ENCODE measurements at places on chromosomes 3 and 15.
A peak's percentile ranks its signal among the peaks of the same experiment; 100 is the strongest.

DNA sequence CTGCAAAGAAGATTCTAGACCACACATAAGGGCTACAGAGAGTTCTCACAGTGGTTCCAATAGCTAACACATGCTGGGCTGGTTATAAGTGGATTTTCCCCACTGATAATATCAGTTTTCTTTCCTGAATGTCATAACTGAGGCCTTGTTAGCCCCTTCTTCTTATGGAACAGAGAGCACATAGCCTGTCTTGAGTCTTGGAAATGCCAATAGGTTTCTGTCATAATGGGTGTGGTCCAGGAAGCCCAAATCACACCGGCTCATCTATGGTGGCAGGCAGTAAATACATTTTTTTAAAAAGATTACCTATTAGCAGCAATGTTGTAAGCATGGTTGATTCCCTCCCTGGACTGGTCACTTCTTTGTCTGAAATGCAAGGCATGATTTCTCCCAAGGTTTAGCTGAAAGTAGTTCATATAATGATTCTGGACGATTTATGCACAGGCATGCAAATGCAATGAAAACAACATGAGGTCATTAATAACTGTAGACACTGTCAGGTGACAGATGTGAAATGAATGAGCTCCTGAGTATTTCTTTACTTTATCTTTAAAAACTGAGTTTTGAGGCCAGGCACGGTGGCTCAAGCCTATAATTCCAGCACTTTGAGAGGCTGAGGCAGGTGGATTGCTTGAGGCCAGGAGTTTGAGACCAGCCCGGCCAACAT is 67.2 kb upstream of the ATP2C1 start:
- no peak for DNase-seq

DNA sequence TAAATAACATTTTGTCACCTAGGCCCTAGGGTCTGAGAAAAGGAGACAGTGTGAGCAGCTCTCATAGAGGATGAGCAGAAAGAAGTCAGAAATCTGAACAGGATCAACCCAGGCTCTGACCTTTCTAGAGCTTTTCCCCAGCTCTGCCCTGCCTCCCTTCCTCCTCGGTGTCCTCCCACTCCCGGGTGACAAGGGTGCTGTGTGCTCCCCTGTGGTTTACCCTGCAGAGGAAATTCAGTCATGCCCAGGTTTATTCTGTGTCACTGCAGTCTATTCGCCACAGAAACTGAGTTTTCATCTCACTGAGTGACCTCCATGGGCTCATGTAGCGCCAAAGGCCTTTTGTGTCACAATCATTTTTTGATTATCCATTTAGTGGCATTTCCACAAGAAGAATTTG is 76.6 kb downstream of the IL12A start:
- no peak for DNase-seq

- no peak for DNase-seq
These were observed 85.9 kb upstream of the ZBTB20 start for GRCh38 chr3:115233021-115233420.

GRCh38 chr15:60585743-60586708 is 107.1 kb upstream of the ICE2 start:
- DNase-seq = peak; percentile 82

DNA sequence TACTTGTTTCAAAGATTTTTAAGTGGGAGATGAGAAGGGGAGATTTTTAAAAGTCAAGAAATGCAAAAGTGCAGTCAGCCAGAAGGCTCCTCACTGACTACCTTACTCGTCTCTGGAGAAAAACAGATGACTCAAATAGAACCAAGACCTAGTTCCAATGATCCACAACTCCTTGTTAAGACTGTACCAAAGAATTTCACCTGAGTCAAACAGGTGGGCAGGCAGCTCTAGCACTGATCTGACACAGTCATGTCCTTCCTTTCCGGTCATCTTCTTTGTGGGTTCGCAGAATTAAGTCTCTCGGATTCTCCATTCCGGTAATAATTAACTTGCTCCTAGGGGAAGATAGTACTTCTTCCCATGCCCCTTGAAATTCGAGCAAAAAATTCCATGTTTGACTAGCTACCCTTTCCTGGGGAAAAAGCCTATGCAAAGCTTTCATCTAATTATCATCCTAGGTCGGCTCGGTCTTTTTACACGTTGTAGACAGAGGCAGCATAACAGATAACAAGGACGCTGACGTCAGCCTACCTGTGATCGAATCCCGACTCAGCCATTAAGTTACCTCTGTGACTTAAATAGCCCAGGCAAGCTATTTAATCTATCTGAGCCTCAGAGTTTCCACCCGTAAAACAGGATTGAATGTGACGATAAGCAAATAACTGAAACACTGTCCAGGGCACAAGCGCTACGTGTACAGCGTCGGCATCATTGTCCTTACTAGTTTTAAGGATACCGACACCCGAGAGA is 758 bp downstream of the SELENOK start:
- peak; percentile 15 for DNase-seq

DNA sequence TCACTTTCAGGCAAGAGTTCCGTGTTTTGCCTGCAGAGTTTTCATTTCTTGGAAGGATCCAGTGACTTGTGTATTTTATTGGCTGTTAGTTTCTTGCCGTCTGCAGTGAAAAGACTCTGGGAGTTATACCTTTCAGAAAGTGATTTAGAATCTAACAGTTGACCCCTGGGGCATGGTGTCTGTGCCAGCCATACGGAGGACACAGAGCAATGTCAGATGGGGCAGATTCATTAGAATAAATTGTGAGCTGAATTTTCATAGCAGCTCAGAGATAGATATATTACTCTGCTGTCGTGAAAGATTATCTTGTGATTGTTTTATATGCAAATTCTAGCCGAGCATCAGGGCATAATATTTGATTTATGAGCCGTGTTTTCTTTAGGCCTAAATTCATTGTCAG is 131.6 kb downstream of the SV2B start:
- no peak for DNase-seq

DNA sequence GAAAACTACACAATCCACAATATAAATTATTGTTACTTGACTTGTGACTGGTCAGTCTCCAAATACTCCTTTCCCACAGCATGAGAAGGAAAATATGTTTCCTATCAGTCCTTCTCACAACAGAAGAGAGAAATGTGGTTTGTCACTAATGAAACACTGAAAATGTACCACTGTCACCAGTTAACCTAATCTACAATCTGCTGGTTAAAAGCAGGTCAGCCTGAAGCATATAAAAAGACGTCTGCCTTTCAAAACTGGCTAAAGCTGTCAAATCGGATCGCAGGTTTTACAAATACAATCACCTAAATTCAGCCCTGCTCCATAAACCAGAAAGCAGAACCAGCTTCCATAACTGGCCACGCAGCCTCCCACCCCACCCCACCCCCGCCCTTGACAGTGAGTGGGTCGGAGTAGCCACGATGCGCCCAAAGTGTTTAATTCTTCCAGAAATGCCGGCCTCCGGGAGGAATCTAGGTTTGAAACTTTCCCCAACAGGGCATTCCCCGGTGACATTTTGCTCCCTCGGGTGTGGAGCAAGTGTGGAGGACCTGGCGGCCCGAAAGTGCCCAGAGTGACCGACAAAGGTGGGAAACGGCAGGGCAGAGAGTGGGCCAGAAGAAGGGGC is 682 bp downstream of the ETFA start:
- DNase-seq = no peak

DNA sequence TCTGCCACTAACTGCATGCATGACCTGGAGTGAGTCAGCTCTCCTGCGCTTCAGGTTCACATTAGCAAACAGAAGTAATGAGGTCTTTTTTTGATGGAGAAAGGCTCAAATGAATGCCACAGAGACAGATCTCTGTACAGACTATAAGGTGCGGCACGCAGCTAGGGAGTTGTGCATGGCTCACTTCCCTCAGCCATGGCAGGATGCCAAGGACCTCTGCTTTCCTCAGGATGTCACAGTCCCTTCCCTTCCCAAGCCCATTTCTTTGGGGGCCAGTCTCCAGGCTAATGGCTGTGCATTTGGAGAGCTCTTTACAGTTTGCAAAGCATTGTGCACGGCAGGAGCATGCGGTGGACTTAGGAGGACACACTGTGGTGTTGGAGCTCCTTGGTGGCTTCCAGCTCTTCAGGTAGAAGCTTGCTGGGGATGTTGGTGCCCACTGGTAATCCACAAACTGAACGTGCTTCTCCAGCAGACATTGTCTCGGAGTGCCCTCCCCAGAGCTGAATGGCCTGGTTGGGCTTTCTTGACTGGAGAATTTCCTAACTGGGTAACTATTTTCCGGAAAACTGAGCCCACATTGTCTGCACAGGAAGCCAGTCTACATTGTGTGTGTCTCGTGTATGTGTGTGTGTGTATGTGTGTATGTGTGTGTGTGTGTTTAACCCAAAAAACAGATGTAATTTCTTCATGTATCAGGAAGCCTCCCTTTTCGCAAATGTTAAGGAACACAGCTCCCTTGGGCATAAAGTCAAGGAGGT is 172.5 kb upstream of the TLE3 start:
- peak; percentile 23 for DNase-seq

DNA sequence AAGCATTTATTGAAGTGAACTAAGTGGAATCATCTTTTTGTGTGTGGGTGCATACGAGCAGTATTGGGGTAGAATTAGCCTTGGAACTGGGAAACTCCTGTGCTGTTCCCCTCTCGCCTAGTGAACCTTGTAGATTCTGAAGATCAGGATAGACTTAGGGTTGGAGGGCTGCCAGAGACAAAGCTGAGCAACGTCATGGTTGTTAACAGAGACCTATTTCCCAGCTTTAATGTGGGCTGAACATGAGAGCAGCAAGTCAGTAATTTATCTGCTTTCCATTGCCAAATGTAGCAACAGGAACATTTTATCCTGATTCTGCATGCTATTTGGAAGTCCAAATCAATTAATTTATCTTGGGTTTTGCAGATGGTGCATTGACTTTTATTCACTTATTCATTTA is 246.6 kb downstream of the IL20RB start:
- no peak for DNase-seq

GRCh38 chr3:38032328-38032865 is 3.0 kb upstream of the PLCD1 start:
- DNase-seq = no peak

DNA sequence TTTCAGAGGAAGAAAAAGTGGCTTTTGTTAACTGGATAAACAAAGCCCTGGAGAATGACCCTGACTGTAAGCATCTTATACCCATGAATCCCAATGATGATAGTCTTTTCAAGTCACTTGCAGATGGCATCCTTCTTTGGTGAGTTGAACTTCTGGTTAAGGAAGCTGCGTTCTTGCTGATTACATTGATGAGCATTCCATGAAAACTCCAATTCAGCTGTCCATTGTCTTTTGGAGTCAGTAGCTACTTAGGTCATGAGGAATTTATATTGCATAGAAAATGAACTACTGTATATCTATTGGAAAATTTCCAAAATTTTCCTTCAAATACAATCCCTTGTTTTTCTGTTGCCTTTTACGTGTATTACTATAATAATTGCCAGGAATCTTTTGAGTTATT is 47.7 kb upstream of the TRPC1 start:
- DNase-seq = no peak

DNA sequence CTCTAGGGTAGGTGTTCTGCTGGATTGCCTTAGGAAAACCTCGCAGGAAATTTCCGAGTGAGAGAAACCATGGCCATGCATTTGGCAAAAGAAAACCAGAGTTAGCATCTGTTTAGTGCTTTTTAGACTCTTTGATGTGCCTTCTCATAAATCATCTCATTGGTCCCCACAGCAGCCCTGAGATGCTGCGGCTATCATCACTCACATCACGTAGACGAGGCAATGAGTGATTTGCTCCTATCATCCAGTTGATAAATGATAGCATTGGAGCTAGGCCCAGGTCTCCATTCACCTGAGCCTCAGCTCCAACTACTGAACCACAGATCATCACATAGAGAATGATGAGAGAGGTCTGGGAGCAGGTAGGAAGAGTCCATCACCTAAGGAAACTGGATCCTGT is 111.1 kb downstream of the PDCD6IP start:
- DNase-seq = no peak

GRCh38 chr3:129979905-129980304 is 5.4 kb downstream of the TRH start:
- DNase-seq = no peak

DNA sequence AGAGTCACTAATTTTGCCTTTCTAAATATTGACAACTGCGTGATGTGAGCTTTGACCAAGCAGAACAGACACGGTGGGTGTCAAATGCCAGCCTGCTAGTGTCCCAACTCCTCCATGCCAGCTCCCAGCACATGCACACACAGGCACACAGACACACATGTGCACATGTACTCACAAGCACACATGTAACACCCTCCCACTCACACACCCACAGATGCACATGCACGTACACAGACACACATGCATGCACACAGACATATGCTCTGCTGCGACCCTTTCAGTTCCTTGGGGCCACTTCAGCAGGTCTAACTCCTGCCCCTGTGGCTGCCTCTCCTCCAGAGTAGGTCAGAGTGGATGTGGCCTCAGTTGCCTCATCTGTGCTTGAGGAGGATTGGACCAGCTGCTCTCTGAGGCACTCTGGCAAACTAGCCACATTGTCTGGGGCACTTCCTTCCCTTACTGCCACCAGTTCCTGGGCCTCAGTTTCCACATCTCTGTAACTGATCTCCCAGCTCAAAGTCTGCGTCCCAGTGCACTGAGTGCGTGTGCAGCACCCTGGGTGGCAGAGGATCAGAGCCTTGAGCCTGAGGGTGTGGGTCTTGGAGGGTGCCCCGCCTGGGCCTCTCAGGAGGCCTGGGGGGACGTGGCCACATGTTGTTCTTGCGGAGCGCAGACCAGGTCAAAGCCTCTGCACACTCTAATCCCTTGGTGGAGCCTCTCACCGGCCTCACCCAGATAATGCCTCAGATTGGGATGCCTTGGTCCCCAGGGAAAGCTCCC is 55.0 kb upstream of the PRR23E start:
- DNase-seq = no peak

GRCh38 chr15:92435145-92435544 is 41.5 kb downstream of the ST8SIA2 start:
- DNase-seq = no peak

DNA sequence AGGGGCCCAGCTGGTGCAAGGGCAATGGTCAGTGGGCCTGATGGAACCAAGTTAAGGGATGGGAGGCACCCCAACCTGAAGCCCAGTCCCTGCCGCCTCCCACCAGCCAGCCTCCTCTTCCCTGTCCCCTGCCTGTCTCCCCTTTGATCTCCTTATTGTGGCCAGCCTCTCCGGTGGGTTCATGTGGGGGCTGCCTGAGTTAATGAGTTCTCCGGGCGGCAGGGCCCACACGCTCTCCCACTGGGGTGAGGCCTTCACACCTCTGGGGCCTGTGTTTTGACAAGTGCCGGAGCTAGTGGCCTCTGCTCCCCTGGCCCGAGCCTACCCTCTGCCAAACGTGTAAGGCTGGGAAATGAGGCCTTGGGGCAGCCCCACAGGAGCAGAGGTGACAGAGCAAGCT is 7.2 kb upstream of the MESP1 start:
- DNase-seq = no peak

DNA sequence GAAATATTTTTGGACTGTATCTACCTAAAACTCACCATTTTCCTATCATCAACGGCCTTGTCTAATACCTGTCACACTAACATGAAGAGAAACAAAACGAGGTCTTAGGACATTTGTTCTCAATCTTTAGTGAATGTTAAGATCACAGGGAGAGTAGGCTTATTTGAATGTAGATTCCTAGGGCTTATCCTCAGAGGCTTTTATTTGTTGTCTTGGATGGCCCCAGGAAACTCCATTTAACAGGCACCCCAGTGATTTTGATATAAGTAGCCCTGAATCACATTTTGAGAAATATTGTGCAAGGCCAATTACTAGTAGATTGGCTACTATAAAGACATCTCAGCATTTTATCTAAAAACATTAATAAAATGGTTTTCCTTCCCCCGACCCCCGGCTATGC is 367.4 kb downstream of the GAP43 start:
- no peak for DNase-seq

GRCh38 chr3:193693774-193694173 is 100.8 kb downstream of the OPA1 start:
- DNase-seq = no peak

- peak; percentile 59 for DNase-seq
These were observed 12.9 kb downstream of the ZIC4 start for GRCh38 chr3:147393261-147393942.

GRCh38 chr15:50939911-50940310 is 31.4 kb downstream of the AP4E1 start:
- no peak for DNase-seq

Data from NCI-H1105 treated with DMSO at 0.1 percent for 48 hours (cell line).